ENCODE measurements at places on chromosomes 11 and 22.

DNA sequence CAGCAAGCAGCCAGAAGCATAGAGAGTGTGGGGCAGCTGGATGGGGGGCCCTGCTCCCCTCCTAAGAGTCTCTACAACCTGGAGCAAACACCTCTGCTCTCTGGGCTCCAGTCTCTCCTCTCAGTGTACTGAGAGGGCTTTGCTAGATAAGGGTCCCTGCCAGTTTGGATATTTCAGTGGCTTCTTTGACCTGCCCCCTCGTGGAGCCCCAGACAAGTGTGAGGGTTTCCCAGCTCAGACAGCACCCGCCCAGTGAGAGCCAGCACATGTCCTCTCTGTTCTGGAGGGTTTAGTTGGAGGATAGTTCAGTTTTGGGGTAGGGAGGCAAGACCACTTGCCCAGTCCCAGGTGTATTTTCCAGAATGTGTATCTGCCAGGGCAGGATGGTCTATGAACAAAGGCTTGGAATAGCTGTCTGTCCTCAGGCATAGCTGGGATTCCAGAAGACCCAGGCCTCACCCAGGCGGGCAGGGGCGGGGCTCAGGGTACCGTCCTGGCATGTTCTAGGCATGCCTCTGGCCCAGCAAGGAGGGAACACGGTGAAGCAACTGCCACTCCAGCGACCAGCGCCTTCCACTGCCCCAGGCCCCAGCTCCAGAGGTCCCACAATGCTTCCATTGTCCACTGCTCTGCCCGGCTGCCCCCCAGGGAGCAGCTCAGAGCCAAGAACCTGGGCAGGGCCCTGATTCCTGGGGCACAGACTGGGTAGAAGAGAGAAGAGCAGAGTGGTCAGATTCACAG, 7.5 kb upstream of the MICALL1 start:
- DNase-seq, result no peak

DNA sequence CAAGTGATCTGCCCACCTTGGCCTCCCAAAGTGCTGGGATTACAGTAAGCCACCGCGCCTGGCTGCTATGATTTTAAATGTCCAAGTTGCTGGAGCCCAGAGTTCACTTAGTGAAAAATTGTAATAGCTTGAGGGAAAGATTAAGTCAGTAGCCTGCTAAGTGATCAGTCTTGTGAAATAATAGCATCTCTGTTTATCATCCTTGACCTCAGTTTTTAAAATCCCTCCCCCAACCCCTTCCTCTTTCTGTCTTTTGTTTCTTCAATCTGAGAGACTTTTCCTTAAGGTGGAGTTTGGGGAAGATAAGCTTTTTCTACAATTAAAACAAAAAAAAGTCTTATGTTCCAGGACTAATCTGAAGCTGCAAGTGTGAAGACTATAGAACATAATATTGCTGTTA, 6.4 kb downstream of the HIPK3 start:
- DNase-seq, result no peak

- no peak for DNase-seq
These were observed 10.3 kb upstream of the RAC2 start for GRCh38 chr22:37254209-37254866.

DNA sequence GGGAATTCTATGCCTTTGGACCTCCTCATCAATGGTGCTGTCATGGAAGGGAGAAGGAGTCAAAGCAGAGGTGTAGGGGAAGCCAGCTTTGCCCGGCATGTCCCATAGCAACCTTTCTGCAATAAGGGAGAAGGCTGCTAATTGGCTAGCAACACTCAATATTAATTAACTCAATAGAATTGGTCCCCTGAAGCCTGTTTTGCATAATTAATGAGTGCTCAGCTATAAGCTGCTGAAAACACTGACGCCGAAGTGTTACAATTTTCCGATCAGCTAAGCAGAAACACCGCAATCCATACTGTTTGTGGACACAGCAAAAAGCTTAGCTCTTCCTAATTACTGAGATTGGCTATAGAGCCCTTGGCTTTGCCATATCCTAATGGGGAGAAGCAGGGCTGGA, 245.0 kb downstream of the CSNK2A3 start:
- no peak for DNase-seq

GRCh38 chr11:73715541-73715940, 45.3 kb downstream of the RAB6A start:
- DNase-seq, result no peak

Measured in left colon (tissue), 2 donors.